ENCODE measurements at places on chromosomes 1 and 21.
A peak's percentile ranks its signal among the peaks of the same experiment; 100 is the strongest.

GRCh38 chr1:58778385-58779000 lies 5.4 kb downstream of the JUN start:
- no peak for DNase-seq

GRCh38 chr1:156052862-156053767 lies 483 bp downstream of the UBQLN4 start:
- DNase-seq, result peak; percentile 62

DNA sequence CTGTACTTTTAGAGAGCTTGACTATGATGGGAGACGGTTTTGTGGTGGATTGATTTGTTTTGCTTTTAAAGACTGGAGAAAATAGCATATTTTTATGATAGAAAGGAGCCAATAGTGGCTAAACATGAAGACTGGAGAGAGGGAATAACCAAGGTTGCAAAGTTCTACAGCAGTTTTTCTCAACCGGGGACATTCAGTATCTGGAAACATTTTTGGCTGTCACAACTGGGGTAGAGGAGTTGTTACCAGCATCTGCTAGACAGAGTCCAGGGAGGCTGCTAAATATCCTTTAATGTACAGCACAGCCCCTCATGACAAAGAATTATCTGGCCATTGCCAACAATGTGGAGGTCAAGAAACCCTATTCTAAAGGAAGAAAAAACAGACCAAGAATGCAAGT lies 38.4 kb upstream of the RAP1A start:
- DNase-seq, result no peak

DNA sequence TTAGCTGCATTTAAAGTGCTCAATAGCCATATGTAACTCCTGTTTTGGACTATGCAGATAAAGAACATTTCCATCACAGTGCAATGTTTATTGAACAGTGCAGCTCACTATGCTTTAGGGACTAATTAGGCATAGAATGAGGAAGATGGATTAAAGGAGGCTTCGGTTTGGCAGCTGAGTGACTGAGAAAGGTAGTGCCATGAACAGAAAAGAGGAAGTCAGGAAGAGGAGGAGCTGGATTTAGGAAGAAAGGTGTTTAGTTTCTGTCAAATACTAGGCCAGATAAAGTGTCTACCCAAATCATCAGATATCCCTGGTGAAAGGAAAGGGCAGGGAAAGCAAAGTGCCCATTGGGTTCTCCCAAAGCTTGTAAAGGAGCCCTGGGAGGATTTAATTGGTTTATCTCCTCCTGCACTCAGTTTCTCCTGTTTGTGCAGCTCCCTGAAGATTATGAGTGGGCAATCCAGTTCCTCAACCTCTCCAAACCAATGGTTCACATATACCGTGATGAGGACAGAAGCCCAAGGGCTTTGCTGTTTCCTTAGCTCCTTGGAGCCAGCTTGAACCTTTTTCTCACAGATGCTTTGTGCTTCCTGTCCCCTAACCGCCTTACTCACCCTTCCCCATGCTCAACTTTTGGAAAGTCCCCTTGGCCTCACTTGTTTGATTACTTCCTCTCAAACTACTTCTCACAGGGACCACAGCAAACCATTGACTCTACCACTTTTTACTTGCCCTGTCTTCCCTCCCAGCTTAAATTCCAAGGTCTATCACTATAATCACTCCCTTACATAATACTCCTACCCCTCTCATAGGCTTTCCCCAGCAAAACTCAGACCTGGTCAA lies 3.5 kb upstream of the RAP1A start:
- DNase-seq, result no peak

DNA sequence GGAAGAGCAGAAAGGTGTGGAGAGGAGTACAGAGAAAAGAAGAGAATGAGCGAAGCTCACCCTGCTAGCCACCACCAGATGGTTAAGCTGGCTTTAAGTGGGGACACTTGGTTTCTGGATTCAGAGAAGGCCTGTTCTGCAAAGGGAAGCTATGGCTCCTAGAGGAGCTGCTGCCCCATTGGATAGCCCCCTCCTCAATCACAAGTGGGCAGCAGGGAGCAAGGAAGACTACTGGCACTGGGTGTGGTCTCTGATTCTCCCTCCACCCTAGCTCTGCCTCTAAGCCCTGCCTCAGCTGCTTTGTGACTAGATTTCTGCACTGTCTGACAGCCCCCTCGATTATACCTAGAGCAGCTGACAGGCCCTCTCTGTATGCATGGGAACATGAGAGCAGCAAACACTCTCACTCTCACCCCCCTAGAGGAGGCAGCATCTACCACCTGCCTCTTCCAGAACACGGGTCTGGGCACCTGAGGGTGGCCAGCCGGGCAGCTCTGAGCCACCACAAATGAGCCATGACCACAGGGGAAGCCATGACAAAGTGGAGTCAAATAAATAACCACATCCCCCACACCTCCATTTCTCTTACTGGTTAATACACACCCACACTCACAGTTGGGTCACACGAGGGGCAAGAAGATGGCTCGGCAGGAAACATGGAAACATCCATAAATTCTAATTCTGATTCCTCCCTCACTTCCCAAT lies 13.6 kb downstream of the PLEKHA6 start:
- no peak for DNase-seq

- DNase-seq, result no peak
Measured at GRCh38 chr1:226653311-226653921, 85.7 kb downstream of the ITPKB start.

- no peak for DNase-seq
Measured at GRCh38 chr1:221782477-221782876, 40.6 kb upstream of the DUSP10 start.

- DNase-seq, result no peak
Measured at GRCh38 chr1:239810061-239810481, 281.6 kb upstream of the FMN2 start.

- no peak for DNase-seq
Measured at GRCh38 chr1:198902655-198903054, 263.8 kb downstream of the PTPRC start.

DNA sequence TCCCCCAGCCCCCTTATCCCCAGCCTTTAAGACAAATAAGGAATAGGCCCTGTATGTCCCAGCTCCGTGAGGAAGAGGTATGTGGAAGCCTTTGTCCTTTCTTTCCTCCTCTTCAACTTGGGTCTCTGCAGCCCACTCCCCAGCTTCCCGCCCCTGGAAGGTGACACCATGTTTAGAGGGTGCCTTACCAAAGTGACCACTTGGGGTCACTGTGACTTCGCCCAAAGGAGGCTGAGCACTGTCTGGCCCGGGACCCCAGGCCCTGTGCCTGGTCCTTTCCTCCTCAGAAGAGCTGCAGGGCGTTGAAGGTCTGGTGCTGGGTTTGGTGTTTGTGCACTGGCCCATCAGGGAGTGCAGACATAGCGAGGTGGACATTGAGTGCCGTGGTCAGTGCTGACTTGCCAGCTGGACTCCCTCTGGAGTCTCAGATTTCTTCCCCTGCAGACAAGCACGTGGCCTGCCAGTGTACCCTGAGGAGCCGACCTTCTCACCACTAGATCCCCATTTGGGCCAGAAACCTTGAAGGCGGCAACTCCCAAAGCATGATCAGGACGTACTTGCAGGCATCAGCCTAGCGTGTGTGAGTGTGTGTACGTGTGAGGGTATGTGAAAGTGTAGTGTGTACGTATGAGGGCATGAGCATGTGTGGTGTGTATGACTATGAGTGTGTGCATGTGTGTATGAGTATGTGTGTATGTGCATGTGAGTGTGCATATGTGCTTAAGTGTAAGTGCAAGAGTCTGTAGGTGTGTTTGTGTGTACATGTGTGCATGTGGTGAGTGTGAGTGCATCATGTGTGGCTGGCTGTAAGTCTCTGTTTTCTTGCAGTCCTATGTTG lies 181.4 kb upstream of the KIAA0040 start:
- DNase-seq, result peak; percentile 66

GRCh38 chr1:214264976-214265375 lies 16.0 kb upstream of the SMYD2 start:
- DNase-seq, result no peak

GRCh38 chr1:215992620-215993019 lies 425.5 kb downstream of the KCTD3 start:
- no peak for DNase-seq

DNA sequence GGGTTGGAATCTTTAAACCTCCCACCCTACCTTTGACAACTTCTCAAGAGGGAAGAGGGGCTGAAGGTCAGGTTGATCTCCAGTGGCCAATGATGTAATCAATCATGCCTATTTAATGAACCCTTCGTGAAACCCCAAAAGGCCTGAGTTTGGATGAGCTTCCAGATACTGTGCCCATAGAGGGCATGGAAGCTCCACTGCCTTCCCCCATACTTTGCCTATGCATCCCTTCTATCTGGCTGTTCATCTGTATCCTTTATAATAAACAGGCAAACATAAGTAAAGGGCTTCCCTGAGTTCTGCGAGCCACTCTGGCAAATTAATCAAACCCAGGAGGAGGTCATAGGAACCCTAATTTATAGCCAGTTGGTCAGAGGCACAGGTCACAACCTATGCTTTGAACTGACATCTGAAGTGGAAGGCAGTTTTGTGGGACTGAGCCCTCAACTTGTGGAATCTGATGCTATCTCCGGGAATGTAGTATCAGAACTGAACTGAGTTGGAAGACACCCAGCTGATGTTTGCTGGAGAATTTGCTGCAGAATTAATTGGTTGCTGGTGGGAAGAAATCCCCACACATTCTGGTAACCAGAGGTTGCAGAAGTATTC lies 24.8 kb downstream of the S100A10 start:
- no peak for DNase-seq

- no peak for DNase-seq
Measured at GRCh38 chr1:109040627-109040988, 1.3 kb downstream of the WDR47 start.

GRCh38 chr1:199854686-199855321 lies 172.7 kb upstream of the NR5A2 start:
- no peak for DNase-seq

- DNase-seq, result no peak
Measured at GRCh38 chr21:39533545-39534380, 79.0 kb upstream of the B3GALT5 start.

DNA sequence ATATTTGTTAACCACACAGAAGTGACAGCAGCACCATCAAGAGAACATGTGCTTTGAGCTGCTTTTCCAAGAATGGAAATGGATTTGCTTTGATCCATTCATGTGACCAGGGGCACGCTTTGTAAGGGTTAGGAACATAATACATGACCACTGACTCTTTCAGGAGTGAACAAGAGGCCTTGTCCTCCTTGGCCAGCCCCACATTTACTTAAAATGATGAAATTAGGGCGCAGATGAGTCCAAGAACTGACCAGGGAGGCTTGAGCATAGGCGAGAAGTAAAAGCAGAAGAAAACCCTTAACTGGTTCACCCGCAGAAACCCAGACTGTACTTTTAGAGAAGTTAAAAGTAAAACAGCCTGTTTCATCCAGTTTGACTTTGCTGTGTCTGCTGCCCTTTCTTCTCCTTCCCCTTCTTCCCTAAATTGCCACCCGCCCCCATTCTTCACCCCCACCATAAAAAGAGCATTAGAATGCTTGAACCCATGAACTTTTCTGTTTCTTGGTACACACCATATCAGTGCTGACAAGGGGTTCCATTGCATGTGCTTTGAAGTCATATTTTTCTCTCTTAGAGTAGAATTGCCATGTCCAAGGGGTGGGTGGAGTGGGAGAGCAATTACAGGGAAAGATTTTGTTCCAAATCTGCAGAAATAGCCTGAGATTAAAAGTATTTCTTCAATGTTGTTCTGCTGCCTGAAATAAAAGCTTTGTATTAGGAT lies 2.6 kb upstream of the GLUL start:
- no peak for DNase-seq

DNA sequence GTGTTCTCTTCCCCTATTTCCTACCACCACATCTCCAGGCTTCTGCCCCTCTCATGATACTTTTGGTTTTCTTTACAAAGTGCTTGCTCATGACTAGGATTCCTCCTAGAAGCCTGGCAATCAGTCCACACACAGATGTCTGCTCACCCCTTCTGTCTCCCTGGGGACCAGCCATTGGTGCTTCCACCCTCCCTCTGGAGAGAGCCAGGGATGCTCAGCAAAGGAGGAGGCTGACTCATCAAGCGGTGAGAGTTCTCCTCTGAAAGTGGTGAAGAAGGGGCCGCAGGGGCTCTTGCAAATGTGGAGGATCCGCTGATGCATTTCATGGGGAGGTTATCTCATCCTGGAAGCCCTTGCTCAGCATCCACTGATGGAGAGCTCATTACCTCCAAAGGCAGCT lies 14.5 kb downstream of the NT5C1A start:
- DNase-seq, result no peak

GRCh38 chr21:24160528-24160927 lies 1446.8 kb downstream of the MRPL39 start:
- DNase-seq, result no peak

- no peak for DNase-seq
Measured at GRCh38 chr1:155166471-155167165, 6.5 kb downstream of the KRTCAP2 start.

DNA sequence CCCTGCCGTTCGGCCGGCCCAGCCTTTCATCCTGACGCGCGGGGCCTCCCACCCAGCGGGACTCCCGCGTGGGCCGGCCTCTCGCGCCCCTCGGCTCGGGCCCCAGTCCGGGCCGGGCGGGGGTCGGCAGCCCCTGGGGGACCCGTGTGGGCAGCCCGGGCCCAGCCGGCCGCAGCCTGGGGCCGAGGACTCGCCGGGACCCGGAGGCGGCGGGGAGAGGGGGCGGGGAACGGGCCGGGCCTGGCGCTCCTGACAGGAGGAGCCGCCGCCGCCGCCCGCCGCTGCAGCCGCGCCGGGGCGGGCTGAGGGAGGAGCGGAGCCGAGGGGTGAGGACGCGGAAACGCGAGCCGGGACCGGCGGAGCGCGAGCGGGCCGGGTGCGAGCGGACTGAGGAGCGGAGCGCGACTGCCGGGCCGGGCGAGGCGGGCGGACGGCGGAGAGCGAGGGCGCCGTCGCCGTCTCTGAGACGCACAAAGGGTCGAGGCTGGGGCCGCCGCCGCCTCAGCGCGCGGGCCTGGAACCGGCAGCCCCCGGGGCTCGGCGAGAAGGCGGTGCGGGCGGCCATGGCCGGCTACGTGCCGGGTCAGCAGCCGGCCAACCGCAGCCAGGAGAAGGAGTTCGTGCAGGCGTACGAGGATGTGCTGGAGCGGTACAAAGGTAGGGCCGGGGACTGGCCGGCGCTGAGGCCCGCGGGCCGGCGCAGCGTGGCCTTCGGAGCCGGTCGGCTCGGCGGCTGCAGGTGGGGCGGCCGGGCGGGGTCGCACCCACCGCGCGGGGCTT lies 79.1 kb downstream of the NDUFS5 start:
- DNase-seq, result peak; percentile 66

DNA sequence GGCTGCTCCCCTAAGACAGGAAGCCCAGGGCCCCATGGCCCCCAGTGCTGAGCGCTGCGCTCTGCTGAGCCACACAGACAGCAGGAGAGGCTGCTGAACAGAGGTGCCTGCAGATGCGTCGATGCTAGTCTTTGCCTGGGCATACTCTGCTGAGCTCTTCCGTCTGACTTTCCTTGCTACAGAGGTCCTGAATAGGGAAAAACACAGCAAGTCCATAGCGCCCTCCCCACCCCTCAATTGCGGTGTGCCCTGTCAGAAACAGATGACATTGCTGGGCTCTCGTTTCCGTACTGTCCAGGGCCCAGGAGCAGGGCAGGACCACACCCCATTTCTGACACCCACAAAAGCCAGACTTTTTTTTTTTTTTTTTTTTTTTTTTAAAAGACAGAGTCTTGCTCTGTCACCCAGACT lies 252.5 kb downstream of the SDCCAG8 start:
- DNase-seq, result no peak
